ENCODE measurements at places on chromosomes 13 and 19.
A peak's percentile ranks its signal among the peaks of the same experiment; 100 is the strongest.

DNA sequence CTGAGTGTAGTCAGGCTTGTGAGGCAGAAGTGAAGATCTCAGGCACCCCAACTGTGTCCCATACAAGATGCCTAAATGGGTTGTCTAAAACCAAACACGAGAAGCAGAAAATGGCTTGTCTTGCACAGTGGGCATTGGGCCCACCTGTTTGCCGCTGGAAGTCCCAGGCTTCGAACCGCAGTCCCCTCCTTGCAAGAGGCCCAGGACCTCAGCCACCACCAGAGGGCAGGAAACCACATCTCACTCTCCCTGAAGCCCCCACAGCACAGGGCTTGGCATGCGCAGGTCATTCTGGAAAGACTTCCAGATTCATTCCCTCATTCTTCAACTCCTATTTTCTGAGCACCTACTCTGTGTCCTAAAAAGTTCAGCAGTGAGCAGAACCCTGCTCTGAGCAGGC lies 973.7 kb downstream of the UQCRFS1 start:
- H3K4me1 ChIP-seq, result no peaks in the 10 kb centered on the region
- DNase-seq, result no peak
- no peak overlapping the region for H3K4me3 ChIP-seq
- H3K27ac ChIP-seq, result no peak overlapping the region
- no peaks in the 10 kb centered on the region for H3K27me3 ChIP-seq

DNA sequence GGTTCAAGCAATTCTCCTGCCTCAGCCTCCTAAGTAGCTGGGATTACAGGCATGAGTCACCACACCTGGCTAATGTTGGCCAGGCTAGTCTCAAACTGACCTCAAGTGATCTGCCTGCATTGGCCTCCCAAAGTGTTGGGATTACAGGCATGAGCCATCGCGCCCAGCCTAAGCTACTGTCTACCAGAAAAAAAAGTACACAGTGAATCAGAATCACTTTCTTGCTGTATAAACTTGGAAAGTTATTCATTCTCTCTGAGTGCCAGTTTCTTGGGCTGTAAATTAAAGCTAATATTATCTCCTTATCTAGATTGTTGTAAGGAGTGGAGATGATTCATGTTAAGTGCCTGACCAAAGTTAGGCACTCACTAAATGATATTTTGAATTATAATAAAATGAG lies 242.8 kb downstream of the ENOX1 start:
- no peak for DNase-seq
- no peak overlapping the region for H3K4me3 ChIP-seq
- H3K27me3 ChIP-seq, result peaks cover 4% of the 10 kb centered on the region
- H3K27ac ChIP-seq, result no peak overlapping the region
- no peaks in the 10 kb centered on the region for H3K36me3 ChIP-seq

DNA sequence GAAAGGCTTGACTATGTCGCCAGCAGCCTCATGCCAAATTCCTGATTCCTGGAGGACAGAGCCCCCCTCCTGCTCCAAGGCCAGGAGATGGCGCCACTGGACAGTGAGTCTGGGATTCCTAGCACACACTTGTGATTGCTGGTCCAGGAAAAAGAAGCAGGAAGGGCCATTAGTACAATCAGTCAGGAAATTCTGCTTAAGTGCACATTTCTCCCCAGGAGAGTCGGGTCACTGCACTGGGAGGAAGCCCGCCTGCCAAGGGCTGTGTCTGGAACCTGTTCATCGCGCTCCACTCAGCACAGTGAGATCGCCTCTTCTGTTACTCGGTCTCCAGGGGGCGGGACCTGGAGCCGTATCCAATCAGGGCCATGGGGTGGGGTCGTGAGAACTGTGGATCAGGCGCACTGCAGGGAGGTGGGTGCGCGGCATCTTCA lies 65.1 kb downstream of the ZNF823 start:
- H3K4me1 ChIP-seq, result no peaks in the 10 kb centered on the region
- no peak for DNase-seq
- H3K4me3 ChIP-seq, result peak overlapping the region; percentile 33
- no peak overlapping the region for H3K27ac ChIP-seq
- peaks cover 1% of the 10 kb centered on the region for H3K36me3 ChIP-seq
- H3K27me3 ChIP-seq, result peaks cover 11% of the 10 kb centered on the region

DNA sequence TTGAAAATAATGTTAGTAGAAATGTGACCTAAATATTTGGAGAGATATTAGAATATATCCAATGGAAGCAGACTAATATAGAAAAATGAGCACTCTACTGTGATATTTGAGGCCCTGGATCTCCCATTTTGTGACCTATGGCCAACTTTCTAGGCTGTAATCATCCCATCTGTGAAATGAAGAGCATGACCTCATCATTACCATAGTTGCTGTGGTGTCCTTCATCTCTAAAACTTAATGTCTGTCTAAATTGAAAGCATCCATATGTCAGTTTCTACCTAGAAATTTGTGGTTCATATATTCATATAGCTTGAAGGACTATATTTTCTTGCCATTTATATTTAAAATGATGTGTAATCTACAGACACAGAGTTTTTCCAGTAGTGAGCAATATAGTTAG lies 41.6 kb downstream of the PAN3 start:
- DNase-seq, result no peak
- no peaks in the 10 kb centered on the region for H3K4me1 ChIP-seq
- no peak overlapping the region for H3K27ac ChIP-seq
- H3K27me3 ChIP-seq, result no peaks in the 10 kb centered on the region

DNA sequence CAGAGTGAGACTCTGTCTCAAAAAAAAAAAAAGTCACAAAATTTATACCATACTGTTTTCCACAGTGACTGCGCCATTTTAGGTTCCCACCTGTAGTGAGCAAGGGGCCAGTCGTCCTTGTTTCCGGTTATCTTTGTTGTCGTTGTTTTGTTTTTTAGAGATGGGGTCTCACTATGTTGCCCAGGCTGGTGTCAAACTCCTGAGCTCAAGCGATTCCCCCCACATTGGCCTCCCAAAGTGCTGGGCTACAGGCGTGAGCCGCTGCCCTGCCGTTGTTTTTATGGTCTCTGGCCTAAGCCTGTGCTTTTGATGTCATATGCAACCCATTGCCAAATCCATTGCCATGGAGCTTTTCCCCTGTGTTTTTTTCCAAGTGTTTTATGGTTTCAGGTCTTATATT lies 3.3 kb downstream of the UPF3A start:
- no peaks in the 10 kb centered on the region for H3K27me3 ChIP-seq
- no peak overlapping the region for H3K4me3 ChIP-seq

GRCh38 chr13:47036294-47037008 lies 139.6 kb upstream of the HTR2A start:
- H3K36me3 ChIP-seq, result no peaks in the 10 kb centered on the region
- no peak overlapping the region for H3K27ac ChIP-seq
- H3K4me1 ChIP-seq, result no peaks in the 10 kb centered on the region
- no peak overlapping the region for H3K4me3 ChIP-seq

DNA sequence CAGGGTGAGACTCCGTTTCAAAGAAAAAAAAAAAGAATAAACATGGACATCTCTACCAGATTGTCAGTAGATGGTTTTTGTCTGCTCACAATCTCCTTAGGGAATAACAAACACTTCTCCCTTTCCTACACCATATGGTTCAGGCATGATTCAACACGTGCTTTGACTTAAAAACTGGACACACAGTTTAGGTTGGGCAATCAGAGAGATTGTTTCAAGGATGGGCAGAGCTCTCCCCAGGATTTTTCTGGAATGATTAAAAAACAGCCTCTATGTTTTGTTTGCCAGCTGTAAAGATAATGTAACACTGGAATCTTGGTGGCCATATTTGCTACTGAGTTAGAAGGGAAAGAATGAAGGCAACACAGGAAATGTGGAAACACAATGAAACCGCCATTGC lies 150.1 kb upstream of the TSC22D1 start:
- DNase-seq, result no peak
- H3K27ac ChIP-seq, result no peak overlapping the region
- no peaks in the 10 kb centered on the region for H3K4me1 ChIP-seq
- H3K27me3 ChIP-seq, result peaks cover 17% of the 10 kb centered on the region
- no peak overlapping the region for H3K4me3 ChIP-seq

GRCh38 chr13:66362485-66362884 lies 867.7 kb downstream of the PCDH9 start:
- no peaks in the 10 kb centered on the region for H3K27me3 ChIP-seq
- no peak overlapping the region for H3K27ac ChIP-seq
- no peak overlapping the region for H3K4me3 ChIP-seq
- H3K4me1 ChIP-seq, result no peaks in the 10 kb centered on the region
- DNase-seq, result no peak
- no peaks in the 10 kb centered on the region for H3K36me3 ChIP-seq

DNA sequence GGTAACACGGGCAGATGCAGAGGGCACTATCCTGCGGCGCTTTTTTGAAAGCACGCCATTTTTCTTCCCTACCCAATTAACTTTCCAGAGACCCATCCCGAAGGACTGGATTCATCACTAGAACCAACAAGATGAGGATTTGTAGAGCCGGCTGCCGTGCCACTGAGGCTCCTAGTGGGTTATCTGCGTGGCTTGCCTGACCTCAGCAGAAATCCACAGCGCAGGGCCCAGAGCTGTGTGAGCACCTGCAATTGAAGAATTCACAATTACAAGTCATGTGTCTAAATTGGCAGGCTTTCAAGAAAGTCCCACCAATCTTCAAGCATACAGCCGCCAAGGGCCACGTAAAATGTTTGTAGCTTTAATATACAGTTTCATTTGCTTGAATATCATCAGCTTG lies 75.5 kb downstream of the ALOX5AP start:
- DNase-seq, result no peak
- H3K4me1 ChIP-seq, result peaks cover 10% of the 10 kb centered on the region
- H3K27ac ChIP-seq, result no peak overlapping the region
- H3K27me3 ChIP-seq, result no peaks in the 10 kb centered on the region
- no peak overlapping the region for H3K4me3 ChIP-seq

- no peak overlapping the region for H3K27ac ChIP-seq
- H3K4me1 ChIP-seq, result peaks cover 11% of the 10 kb centered on the region
- H3K4me3 ChIP-seq, result no peak overlapping the region
- DNase-seq, result no peak
- H3K36me3 ChIP-seq, result peaks cover 13% of the 10 kb centered on the region
Observed at GRCh38 chr19:4660181-4660791, 9.9 kb downstream of the MYDGF start.

- H3K4me1 ChIP-seq, result peaks cover 27% of the 10 kb centered on the region
- H3K36me3 ChIP-seq, result peaks cover 6% of the 10 kb centered on the region
- no peak overlapping the region for H3K27ac ChIP-seq
- no peak overlapping the region for H3K4me3 ChIP-seq
- H3K27me3 ChIP-seq, result peaks cover under 1% of the 10 kb centered on the region
Observed at GRCh38 chr13:23752111-23753001, 136.8 kb downstream of the MIPEP start.

DNA sequence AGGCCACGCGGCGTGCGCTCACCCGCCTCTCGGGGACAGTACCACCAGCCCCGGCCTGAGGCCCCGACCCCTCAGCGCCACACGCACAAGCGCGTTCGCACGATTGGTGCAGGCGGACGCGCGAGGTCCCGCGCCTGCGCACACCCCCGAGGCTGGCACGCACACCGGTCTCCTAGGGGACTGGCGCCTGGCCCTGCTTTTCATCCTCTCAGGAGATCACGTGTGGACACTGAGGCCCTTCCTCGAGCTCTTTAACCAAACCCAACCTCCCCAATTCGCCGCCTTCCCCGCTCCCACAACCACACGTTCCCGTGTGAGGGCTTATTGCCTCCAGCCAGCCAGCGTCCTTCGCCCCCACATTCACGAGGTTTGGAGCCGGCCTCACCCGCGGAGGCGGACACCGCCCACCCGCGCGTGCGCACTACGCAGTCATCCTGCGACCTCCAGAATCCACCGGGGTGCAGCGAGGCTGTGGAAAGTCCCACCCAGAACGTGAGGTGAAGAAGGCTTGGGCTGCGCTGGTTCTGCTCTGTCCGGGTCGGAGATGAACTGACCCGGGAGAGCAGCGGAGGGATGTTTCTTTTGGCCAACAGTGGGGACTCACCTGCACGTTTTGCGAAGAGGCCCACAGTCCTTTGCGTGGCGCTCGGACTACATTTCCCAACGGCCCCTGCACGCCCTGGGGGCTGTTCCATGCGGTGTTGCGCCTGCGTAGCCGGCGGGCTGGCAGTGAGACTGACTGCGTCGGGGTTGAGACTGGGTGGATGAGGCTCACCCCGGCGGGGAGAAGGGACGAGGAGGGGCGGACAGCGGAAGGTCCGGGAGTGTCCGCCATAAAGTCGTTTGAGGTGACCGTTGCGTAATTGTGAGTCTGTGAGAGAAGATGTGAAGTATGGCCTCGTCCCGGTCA lies 539 bp upstream of the ZNF667 start:
- peaks cover 9% of the 10 kb centered on the region for H3K4me1 ChIP-seq
- peaks cover 4% of the 10 kb centered on the region for H3K27me3 ChIP-seq
- peak; percentile 53 for DNase-seq
- H3K36me3 ChIP-seq, result peaks cover 14% of the 10 kb centered on the region
- peak overlapping the region; percentile 69 for H3K27ac ChIP-seq

GRCh38 chr13:42803563-42804204 lies 22.3 kb downstream of the FAM216B start:
- peaks cover 2% of the 10 kb centered on the region for H3K36me3 ChIP-seq
- no peaks in the 10 kb centered on the region for H3K4me1 ChIP-seq
- H3K4me3 ChIP-seq, result no peak overlapping the region
- H3K27me3 ChIP-seq, result peaks cover 8% of the 10 kb centered on the region
- no peak overlapping the region for H3K27ac ChIP-seq

GRCh38 chr13:74751739-74752138 lies 617.5 kb upstream of the KLF12 start:
- H3K4me1 ChIP-seq, result no peaks in the 10 kb centered on the region
- no peak for DNase-seq
- no peaks in the 10 kb centered on the region for H3K36me3 ChIP-seq
- no peaks in the 10 kb centered on the region for H3K27me3 ChIP-seq

GRCh38 chr13:83634601-83635000 lies 247.7 kb downstream of the SLITRK1 start:
- no peak for DNase-seq
- H3K4me1 ChIP-seq, result no peaks in the 10 kb centered on the region
- no peak overlapping the region for H3K4me3 ChIP-seq
- no peak overlapping the region for H3K27ac ChIP-seq

DNA sequence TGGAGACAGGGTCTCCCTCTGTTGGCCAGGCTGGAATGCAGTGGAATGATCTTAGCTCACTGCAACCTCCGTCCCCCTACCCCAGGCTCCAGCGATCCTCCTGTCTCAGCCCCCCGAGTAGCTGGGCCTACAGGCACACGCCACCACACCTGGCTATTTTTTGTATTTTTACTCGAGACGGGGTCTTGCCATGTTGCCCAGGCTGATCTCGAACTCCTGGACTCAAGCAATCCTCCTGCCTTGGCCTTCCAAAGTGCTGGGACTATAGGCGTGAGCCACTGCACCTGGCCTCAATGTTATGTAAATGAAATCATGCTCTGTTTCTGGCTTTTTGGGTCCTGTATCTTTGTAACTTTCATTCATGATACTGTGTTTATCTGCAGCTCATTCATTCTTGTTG lies 8.1 kb upstream of the ZNF579 start:
- H3K27me3 ChIP-seq, result peaks cover 23% of the 10 kb centered on the region
- H3K36me3 ChIP-seq, result peaks cover 3% of the 10 kb centered on the region

DNA sequence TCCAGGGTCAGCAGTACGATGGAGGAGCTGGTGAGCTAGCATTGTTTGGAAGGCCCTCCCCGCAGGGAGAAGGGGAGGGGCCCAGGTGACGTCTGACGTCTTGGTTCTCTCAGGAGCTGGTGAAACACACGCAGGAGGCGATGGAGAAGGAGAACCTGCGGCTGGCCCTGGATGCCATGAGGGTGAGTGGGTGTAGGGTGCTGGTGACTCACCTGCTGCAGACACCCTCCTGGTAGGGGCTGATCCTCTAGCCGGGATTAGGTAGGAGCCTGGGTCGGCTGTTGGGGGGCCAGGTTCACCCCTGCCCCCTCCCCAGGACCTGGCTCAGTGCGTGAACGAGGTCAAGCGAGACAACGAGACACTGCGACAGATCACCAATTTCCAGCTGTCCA lies 55.8 kb downstream of the VAV1 start:
- peak overlapping the region; percentile 28 for H3K27ac ChIP-seq
- no peak for DNase-seq
- no peak overlapping the region for H3K4me3 ChIP-seq
- H3K4me1 ChIP-seq, result peaks cover 4% of the 10 kb centered on the region
- peaks cover 63% of the 10 kb centered on the region for H3K36me3 ChIP-seq
- no peaks in the 10 kb centered on the region for H3K27me3 ChIP-seq
